ENCODE measurements at places on chromosomes 4 and X. TPM values are rescaled to one million over a fixed set of nuclear protein-coding genes. Genes with fewer than 3 reads are reported as not detected.

- no peak for DNase-seq
Observed at GRCh38 chrX:24668111-24668510, 21.0 kb upstream of the PCYT1B start.

- no peak for DNase-seq
Observed at GRCh38 chrX:14497184-14497666, 32.1 kb upstream of the GLRA2 start.

GRCh38 chr4:28558895-28559294, 1698.3 kb downstream of the STIM2 start:
- no peak for DNase-seq

GRCh38 chrX:132631579-132632232, 142.9 kb upstream of the MBNL3 start:
- DNase-seq, result no peak

GRCh38 chrX:69178592-69178991, 13.3 kb upstream of the PJA1 start:
- DNase-seq, result no peak

GRCh38 chrX:71053217-71053621, 14.9 kb downstream of the SNX12 start:
- DNase-seq, result no peak

DNA sequence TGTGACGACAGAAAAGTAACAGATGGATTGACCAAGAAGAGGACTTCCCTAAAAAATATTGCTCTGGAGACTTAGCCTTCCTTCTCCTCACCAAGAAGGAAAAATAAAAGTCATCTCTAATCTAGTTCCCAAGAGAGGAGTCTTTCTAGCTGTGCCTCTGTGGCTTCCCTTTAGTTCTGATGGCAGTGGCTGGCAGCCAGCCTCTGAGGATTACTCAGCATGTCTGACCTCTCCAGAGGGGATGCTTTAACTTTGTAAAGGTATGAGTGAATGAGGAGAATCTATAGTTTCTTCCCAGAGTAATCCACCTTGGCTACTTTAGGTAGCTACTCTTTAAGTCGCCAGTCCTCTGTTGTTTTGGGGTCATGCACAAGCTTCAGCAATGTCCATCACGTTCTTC, 163.9 kb upstream of the KIT start:
- no peak for DNase-seq

DNA sequence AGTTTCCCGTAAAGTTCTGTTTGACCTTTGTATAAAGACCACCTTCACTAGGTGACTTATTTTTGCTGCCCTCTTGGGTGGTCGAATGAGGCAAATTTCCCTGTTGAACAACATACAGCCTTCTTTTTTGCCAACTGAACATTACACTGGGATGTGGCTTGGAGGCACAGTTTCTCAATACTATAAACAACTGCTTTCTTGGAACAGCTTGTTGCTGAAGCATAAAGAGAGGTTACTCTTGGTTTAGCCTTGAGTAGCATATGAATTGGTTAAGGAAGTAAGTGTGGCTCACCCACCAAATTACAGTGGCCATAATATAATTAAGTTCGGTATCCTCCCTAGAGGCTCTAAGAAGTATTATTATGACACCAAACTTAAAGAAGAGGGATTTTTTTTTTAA, 40.0 kb downstream of the HHIP start:
- DNase-seq, result no peak

GRCh38 chr4:85491527-85491926, 16.6 kb downstream of the ARHGAP24 start:
- no peak for DNase-seq

DNA sequence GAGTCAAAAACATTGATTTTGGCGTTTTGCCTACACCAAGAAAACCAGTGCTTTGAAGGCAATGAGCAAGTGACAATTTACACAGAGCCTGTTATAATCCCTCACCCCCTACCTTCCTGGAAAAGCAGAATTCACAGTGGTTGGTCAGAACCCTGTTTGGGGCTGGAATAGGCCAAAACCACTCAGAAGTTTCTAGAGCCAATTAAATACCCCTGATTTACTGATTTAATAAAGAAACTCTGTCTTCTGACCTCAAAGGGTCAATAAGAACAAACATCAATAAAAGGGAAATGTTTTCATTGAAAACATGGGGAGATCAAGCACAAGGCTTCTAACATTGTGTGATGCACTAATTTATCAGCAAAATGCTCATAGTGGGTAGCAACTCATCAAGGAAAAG, 116.3 kb downstream of the UNC5C start:
- DNase-seq, result no peak

- no peak for DNase-seq
Observed at GRCh38 chr4:76055421-76055820, 19.1 kb upstream of the ART3 start.

GRCh38 chrX:8305350-8305749, 134.3 kb upstream of the VCX2 start:
- no peak for DNase-seq

The NR3C2 gene
- total RNA-seq, result 5.2 TPM

DNA sequence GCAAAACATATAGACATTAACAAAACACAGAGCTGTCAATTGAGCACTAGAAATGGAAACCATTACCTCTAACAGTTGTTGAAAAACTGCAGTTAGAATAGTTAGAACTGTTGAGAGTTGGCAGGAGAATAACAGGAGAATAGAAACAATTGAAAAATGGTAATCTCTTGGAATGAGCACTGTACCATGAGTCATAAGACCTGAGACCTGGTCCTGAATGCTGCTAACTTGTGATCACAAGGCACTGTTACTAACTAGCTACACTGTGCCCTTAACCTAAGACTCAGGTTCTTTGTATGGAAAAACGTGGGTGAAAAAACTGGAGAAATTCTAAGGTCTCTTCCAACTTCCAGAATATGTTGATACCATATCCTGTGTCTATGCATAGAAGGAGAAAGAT, 29.3 kb downstream of the FAM114A1 start:
- DNase-seq, result no peak

- DNase-seq, result no peak
Observed at GRCh38 chr4:55634417-55635128, 1.5 kb downstream of the NMU start.

GRCh38 chr4:112325530-112325929, 28.4 kb downstream of the ALPK1 start:
- no peak for DNase-seq

DNA sequence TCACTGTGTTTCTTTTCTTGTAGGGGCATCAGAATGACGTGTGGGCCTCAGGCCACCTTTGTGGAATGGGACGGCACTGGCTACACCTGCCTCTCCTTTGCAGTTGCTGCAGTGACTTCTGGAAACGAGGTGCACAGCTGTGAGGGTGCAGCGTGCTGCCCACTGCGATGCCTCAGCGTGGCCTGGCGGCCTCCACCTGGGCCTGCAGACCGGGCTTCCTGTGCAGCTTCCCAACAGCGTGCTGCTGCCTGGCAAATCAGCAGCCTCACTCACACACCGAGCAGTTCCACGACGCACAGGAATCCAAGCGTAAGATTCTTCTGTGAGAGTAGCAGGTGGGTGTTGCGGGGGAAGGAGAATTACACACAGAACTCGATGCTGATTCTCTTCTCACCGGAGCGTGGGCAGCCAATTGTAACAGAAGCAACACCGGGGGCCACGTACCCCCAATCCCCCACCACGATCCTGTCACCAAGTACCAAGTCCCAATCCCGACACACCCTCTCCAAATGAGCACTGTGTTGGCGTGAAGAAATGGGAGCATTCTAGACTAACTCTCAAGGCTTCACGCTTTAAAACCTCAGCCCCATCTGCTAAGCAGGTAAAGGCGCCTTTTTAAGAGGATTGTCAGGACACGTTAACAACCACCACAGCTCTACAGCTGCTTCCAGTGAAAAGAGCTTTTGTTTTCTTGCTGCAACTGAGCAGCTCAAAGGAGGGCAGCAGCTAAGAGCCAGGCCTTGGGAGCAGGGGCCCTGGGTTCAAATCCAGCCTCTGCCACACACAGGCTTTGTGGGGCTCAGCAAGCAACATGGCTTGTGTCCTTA, 16.9 kb downstream of the WDR1 start:
- DNase-seq, result no peak

The ETDB gene
- total RNA-seq, result not detected

The LDOC1 gene
- 24.9 TPM for total RNA-seq

- no peak for DNase-seq
Observed at GRCh38 chrX:124232523-124233201, 99.8 kb upstream of the TEX13D start.

The FAM9B gene
- total RNA-seq, result not detected
